ENCODE measurements at places on chromosomes 1 and 21.

DNA sequence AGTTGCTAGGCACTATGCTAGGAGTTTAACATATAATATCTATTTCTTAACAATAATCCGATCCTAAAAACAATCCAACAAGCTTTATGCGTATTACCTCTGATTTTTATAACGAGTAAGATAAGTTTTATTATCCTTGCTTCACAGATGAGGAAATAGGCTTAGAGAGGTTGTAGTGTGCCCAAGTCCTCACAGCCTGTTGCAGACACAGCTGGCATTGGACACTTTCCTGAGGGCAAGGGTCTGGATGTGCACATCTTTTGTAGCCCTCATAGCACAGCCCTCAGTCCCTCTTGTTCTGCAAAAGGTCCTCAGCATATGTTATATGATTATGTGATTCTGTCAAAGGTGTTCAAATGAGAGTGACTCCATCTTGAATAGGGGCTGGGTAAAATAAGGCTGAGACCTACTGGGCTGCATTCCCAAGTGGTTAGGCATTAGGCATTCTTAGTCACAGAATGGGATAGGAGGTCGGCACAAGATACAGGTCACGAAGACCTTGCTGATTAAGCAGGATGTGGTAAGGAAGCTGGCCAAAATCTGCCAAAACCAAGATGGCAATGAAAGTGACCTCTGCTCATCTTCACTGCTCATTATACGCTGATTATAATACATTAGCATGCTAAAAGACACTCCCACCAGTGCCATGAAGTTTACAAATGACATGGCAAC, 75.7 kb upstream of the F3 start:
- DNase-seq, result no peak

GRCh38 chr1:39631361-39632322, 7.8 kb downstream of the HEYL start:
- DNase-seq, result no peak

DNA sequence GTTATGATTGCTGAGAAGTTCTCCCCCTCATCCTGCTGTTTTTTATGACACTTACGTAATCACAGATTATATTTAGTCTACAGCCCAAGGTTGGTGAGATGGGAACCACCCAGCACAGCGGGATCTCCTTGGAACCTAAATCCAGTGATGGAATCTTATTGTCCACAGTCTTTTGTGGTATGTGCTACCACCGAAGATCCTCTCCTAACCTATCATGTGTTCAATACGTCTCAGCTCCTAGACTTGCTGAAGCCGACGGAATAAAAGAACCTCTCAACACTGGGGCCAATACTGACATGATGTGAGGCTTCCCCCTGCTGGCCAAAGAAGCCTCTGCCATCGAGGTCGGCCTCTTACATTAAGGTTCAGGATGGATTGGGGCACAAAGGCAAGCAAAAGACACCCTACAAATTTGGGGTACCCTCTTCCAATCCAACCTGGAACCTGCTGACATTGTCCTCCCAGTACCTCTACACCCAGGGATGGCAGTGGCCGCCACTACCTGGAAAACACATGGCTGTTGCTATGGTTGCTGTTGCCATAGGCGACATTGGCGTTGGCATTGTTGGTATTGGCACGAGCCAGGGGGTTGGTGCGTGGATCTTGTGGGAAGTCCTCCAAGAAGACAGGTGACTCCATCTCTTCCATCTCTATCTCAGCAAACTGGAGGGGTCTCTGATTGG, 19.4 kb upstream of the KIF21B start:
- DNase-seq, result peak; percentile 72

DNA sequence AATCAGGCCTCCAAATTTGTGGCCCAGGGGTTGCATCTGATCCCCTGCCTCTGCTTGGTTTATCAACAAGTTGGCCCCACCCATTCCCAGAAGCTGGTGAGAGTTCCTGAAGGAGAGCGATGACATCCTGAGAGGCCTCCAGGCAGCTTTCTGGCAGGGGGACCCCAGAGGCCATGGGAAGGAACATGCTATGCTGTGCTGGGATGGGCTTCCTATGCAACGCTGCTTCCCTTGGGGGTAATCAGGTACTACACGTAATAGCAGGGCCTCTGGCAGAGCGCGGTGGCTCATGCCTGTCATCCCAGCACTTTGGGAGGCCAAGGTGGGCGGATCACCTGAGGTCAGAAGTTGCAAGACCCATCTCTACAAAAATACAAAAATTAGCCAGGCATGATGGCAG, 8.4 kb upstream of the MTF1 start:
- no peak for DNase-seq
